HEK293T (cell line): ENCODE measurements at places on chromosomes 4 and X.
A peak's percentile ranks its signal among the peaks of the same experiment; 100 is the strongest.

DNA sequence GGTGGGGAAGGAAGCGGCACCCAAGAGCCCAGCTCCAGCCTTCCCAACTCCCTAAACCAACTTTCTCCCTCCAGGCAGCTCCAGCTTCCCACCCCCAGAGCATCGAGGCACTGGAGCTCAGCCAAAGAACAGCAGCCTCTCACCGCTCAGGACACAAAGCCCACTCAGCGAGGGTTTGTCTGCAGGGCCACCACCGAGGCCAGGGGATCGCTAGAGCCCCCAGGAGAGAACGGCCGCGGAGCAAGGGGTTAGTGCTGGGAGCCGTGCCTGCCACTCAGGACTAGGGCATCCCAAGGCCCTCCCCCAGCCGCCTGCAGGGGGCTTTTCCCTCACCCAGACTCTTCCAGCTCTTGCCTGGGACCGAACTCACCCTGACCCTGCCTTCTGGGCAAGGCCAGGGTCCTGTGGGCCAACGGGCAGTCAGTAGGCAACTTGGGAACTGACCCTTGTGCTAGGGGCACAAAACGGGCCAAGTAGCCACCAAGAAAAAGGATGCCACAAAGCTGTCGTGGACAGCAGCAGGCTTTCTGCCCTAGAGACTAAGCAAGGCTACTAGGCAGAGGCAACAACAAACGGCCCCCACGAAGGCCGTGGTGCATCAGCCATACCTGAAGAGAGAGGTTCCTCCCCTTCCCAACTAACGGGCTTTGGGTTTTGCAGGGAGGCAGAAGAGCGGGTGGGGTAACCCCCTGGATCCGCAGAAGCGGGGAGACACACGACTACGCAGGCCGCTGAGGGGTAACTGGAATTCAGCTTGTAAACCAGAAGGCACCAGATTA, 2.3 kb downstream of the HCFC1 start:
- no peak for DNase-seq

DNA sequence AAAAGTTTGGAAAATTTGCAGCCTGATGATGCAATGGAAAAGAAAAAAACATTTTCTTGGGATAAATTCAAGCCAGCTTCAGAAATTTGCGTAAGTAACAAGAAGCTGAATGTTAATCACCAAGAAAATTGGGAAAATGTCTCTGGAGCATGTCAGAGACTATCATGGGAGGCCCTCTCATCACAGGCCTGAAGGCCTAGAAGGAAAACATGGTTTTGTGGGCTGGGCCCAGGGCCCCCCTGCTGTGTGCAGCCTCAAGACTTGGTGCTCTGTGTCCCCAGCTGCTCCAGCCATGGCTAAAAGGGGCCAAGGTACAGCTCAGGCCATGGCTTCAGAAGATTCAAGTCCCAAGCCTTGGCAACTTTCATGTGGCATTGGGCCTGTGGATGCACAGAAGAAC, 1049.8 kb upstream of the GRIA3 start:
- DNase-seq = no peak

GRCh38 chr4:82623121-82623683, 61.4 kb upstream of the TMEM150C start:
- no peak for DNase-seq

DNA sequence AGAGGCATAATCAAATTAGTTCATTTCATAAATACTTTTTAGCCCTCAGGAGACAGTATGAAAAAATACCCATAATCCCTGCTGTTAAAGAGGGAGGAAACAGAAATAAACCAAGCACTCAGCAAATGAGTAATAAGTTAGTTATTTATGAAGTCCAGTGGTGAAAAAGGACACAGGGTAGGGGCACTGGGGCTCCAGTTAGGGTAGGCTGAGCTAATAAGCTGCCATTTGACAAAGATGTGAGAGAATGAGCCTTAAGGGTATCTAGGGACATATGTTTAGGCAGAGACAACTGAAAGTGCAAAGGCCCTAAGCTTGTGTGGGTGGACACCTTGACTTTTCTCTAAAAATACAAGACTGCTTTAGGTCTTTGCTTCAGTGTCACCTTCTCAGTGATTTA, 94.4 kb downstream of the IL15 start:
- no peak for DNase-seq

GRCh38 chrX:20397587-20397986, 130.9 kb upstream of the RPS6KA3 start:
- no peak for DNase-seq

DNA sequence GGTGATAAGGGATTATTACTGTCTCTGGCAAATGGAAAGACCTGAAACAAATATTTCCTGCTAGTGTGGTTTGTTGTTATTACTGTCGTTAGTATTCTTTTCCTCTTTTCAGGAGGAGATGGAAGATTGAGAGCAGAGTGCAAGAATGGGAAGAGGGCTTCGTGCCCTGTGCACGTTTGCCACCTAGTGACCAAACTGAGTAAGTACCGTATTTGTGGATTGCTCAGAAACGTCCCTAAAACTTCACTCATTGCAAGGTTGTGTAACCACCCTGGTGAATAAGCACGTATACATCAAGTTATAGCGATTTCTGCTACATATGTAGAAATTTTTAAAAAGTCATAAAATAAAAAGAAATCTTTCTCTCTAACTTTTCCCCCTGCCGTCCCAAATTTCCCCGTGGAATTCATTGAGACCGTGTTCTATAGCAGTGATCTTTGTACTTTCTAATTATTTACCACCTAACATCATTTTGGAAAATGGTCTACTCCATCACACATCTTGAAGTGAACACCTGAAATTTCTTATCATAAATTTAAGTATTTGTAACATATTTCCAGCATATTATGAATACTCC, 24.3 kb downstream of the LINC00632 start:
- peak; percentile 67 for DNase-seq
